Cerebellum (tissue), 4 donors: ENCODE measurements at places on chromosomes 2 and 18. TPM values are rescaled to one million over a fixed set of nuclear protein-coding genes. Genes with fewer than 3 reads are reported as not detected.

The SCYGR4 gene
- total RNA-seq = not detected

The SNTG2 gene
- total RNA-seq = 4.9 TPM

The ZDBF2 gene
- 28.3 TPM for total RNA-seq

The SLC4A3 gene
- total RNA-seq = 20.9 TPM

The SLC23A3 gene
- 1.3 TPM for total RNA-seq

The GDF7 gene
- 0.45 TPM for total RNA-seq

The LCT gene
- 0.09 TPM for total RNA-seq

The TRIM43 gene
- total RNA-seq = 1.1 TPM

The HNRNPA3 gene
- 110 TPM for total RNA-seq

The SALL3 gene
- 5.9 TPM for total RNA-seq

The ANKRD30BL gene
- total RNA-seq = 33.8 TPM

The RAX gene
- 2.0 TPM for total RNA-seq

DNA sequence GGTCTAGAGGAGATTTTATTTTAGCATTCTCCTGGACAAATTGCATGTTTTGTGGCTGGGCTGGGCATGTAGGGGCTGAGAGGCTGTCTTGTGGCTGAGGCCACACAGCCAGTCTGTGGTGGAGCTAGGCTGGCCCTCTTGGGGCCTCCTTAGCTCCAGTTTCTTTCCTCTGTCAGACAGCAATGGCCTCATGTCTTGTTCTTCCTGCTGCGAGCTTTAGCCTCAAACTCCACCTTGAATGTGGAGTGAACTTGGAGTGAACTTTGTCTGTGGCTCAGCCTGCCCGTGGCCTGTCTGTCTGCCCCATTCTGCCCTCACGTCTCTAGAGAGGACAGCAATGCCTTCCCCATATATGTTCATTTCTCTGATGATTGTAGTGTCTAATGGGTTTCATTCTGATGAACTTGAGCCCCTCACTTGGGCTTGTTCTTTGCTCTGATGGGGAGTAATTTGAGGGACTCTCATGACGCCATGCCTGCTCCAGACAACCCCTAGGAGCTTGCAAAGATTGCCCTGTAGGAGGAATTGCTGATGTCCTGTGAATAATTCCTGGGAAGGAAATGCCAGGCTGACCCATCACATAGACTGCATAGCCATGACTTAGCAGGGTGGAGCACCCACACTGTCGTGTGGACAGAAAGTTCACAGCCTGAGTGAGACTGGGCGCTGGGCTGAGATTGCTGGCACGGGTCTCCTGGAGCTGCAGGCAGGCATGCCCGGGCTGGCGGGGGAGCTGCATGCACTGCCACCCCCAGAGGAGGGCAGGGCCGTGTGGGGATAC, 42.6 kb downstream of the ASAP2 start:
- DNase-seq = no peak

GRCh38 chr2:75787532-75788132, 76.9 kb upstream of the GCFC2 start:
- peak; percentile 2 for DNase-seq

DNA sequence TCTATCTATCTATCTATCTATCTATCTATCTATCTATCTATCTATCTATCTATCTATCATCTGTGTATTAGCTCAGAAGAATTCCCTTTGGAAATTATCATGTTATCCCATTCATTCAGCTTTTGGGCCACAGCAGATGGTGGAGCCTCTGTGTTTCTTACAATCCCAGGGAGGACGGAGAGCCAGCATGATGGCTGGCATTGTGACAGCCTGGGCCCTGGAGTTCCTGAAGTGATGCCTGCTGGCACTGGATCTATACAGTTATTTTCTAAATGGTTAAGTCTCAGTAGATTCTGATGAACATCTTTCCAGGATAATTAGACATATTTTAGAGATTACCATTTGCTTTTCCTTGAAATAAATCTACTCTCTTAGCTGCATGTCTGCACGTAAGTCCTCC, 385.4 kb upstream of the NXPH2 start:
- peak; percentile 13 for DNase-seq

DNA sequence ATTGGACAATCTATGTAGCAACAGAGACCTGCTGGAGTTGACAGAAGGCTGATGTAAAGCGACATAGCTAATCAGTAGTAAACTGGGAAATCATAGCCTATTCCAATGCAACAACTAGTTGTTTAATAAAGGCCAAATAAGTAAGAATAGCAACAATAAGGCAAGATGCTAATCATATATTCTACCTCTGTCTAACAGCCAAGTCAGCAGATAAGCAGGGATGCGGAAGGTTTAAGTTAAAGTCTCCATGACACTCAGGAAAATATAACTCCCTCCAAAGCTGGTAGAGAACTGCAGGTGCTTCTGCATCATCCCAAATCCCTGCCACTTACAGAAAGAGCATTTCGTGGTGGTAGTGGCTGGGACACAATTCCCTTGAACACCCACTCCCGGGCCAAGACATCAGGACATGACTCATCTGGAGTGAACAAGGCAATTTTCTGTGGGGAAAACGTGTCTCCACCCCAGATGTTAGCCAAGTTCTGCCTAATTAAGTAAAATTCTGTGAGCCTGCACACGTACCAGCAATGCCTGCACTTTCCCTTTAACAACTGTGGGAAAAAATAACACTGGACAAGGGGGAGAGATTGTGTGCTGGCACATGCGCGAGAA, 413.6 kb upstream of the ID2 start:
- DNase-seq = no peak

DNA sequence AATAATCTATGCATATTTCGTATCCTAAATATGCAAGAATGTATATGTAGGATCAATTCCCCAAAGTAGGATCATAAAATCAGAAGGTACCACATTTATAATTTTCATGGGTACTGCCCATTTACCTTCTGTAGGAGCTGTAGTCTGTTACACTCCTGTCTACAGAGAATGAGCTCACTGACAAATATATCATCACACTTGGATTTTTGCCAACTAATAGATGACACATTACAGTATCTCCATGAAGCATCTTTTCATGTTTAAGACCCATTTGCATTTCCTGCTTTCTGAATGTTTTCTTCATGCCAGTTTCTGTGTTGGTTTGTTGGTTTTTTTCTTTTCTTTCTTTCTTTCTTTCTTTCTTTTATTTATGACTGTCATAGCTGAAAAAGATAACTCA, 70.9 kb upstream of the EML6 start:
- no peak for DNase-seq

DNA sequence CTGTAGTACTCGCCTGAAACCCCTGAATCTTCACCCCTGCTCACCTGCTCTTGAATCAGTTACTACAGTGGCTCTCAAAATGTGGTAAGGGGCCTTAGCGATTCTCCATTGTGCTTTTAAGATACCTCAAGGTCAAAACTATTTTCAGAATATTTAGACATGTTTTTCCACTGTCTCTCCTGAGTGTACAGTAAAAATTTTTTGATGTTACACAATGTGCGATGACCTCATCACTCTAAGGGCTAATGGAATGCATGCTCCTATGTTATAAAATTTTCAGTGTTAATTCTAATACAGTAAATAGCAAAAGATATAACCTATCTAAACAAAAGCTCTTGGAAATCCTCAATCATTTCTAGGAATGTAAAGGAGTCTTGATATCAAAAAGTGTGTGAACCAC, 336.9 kb upstream of the PKDCC start:
- DNase-seq = no peak

DNA sequence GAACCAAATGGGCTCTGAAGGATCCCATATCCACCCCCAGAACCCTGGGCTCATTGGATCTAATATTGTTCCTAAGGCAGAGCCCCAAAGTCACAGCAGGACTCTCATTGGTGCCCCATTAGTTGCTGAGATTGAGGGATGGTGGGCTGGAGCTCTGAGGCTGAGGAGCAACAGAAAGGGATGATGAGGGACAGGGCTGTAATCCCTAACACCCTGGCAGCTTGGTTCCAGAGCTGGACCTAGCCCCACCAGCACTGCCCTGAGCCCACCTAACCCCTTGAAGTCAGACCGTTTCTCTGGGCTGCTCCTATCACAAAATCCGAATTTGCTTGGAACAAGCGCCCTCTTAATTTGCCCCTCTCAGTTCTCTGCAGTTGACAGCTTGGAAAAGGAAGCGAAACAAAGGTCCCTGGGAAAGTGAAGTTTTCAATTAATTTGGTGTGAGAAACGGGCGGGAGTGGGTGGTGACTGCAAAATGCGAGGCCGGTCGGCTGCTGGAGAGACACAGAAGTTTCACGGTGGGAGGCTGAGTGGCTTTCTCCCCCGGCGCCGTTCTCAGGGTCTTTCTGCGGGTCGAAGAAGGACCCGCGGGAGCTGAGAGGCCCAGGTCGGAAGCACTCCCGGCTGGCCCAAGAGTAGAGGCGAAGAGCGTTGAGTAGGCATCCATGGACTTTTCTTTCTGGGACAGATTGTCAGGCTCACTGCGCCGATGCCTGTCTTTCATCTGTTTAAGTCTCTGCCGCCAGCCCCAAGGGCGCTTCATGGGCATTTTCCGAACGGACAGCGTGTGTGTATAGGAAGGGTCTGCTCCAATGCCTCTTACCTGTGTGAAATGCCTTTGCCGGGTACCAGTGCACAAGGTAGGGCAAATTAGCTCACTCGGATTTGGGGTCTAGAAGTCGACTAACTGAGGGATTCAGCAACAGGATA, 927 bp upstream of the HOXD13 start:
- no peak for DNase-seq

GRCh38 chr2:31534636-31535035, 46.1 kb downstream of the SRD5A2 start:
- DNase-seq = no peak

GRCh38 chr2:215394102-215394805, 41.6 kb downstream of the FN1 start:
- no peak for DNase-seq

GRCh38 chr2:112760149-112760548, 4.3 kb downstream of the CKAP2L start:
- DNase-seq = no peak

GRCh38 chr2:161136696-161137324, 23.4 kb upstream of the TANK start:
- DNase-seq = no peak

DNA sequence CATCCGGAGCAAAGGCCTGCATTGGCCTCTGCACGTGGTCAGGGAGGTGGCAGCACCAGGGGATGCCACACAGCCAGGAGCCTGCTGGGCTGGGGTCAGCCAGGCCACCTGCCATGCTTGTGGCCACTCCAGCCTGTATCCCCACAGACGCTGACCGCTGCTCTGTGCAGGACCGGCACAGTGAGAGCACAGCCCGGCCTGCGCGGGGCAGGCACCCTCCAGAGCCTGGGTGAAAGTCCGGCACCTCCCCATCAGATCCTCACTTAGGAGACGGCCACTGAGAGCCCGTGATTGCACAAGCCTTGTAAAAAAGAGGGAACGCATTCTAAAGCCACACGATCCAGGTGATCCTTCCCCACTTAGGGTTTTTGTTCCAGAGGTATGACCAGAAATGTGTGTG, 42.2 kb downstream of the TWIST2 start:
- DNase-seq = no peak

- no peak for DNase-seq
These were observed 179.6 kb downstream of the SATB2 start for GRCh38 chr2:199278099-199278498.

DNA sequence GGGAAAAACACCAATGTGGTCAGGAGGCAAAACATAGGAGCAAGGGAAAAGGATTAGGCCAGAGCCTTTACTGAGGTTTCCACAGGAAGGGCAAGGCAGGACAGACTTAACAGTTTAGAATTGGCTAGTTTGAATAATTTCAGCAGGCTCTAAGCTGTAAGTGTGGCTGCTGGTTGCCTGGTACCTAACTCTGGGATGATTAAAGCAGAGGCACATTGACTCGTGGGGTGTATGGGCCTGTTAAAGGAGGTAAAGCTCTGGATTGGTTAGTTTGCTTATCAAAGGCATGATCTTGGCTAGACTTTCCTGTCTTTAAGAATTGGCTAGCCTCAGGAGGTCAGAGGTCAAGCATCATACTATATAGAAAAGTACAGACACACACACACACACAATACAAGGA, 132.6 kb downstream of the SPAG16 start:
- no peak for DNase-seq

DNA sequence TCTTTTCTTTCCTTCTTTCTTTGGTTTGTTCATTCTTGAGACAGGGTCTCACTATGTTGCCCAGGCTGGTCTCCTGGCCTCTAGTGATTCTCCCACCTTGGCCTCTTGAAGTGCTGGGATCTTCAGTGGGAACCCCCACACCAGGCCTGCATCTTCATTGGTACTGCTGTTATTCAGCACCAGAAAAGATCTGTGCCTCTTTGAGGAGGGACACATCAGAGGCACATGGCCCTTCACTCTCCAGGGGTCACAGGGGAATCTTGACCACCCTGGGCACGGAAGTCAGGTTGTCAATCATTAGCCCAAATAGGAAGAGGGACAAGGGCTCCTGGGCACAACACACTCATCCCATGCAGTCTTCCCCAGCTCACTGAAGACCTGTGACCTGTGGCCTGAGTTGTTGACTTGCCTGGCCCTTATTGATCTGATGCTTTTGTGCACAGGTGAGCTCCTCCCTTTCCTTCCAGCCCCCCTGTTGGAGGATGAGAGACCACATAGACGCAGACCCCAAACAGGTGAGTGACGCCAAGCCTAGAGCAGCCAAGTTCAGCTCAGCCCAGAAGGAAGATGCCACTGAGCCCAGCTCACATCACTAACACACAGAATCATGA, 33.0 kb upstream of the ODC1 start:
- no peak for DNase-seq

DNA sequence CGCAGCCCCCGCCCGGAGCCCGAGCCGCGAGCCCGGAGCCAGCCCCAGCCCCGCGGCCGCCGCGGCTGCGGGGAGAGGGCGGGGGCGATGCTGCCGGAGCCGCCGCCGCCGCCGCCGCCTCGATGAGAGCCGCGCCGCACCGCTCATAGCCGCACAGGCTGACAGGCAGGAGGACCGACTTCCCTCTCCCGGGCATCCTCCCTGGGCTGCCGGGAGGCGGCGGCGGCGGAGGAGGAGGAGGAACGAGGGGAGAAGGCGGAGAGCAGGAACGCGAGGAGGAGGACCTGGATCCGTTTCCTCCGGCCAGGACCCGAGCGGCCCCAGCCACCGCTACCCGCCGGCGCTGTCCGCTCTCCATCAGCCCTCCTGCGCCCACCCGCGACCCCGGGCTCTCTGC, 370 bp downstream of the KLHL29 start:
- peak; percentile 56 for DNase-seq

DNA sequence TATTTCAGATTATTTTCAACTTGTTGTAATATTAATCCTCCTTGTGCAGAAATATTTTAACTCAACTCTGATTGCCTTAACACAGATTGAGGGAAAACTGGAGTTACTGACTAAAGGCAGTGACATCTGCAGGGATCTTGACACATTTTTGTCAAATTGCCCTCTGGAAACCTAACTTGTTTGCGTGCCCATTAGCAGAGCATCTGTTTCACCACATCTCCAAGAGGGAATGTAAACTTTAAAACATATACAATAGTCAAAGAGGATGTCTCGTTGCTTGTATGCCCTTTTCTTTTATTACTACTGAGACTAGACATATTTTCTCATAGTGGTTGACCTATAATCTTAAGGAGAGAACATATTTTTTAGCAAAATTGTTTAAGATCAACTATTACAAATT, 14.2 kb downstream of the INPP1 start:
- no peak for DNase-seq

GRCh38 chr18:79275992-79276391, 119.7 kb upstream of the NFATC1 start:
- no peak for DNase-seq

- no peak for DNase-seq
These were observed 229.0 kb upstream of the HS6ST1 start for GRCh38 chr2:128547667-128548066.

GRCh38 chr18:40102903-40103302, 1852.1 kb upstream of the PIK3C3 start:
- no peak for DNase-seq
